NCI-H1417 treated with DMSO at 0.1 percent for 48 hours (cell line): ENCODE measurements at places on chromosomes 11 and 22.

GRCh38 chr11:23311986-23312940, 452.0 kb upstream of the CCDC179 start:
- DNase-seq = no peak

- no peak for DNase-seq
These were observed 130.6 kb downstream of the WNT11 start for GRCh38 chr11:76075716-76076115.

- no peak for DNase-seq
These were observed 60.7 kb downstream of the TTC17 start for GRCh38 chr11:43419460-43419859.

GRCh38 chr22:40791241-40791640, 27.9 kb downstream of the SLC25A17 start:
- no peak for DNase-seq

- DNase-seq = no peak
These were observed 55.9 kb downstream of the BTG4 start for GRCh38 chr11:111456086-111456858.

DNA sequence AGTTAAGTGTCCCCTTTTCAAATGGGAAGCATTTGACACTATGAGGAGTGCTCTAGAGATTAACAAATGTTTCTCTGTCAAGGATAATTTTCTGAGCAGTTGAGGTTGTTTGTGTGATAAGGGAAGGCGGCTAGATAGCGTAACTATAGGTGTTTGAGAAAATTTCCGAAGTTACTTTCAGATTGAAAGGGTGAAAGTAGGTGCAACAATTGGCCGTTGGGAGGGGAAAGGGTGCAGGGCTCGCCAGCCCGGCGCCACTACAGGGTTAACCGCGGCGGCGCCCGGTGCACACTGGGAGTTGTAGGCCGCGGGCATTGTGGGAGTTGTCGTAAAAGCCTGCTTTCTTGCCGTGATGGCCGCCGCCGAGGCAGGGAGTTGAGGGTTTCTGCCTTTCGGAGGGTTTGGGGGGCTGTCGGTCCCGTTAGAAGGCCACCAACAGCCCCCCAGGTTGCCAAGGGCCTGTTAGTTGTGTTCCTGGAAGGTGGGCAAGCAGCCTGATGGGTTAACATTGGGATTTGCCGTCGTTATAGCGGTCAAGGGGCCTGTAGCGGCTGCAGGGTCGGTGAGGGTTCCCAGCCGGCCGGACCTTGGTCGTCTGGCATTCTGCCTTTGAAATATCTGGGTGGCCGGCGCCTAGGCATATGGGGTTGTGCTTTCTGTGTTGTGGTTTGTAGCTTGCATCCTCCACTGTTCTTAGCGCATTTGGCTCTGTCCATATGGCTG, 36.5 kb upstream of the HSD17B12 start:
- peak; percentile 18 for DNase-seq

DNA sequence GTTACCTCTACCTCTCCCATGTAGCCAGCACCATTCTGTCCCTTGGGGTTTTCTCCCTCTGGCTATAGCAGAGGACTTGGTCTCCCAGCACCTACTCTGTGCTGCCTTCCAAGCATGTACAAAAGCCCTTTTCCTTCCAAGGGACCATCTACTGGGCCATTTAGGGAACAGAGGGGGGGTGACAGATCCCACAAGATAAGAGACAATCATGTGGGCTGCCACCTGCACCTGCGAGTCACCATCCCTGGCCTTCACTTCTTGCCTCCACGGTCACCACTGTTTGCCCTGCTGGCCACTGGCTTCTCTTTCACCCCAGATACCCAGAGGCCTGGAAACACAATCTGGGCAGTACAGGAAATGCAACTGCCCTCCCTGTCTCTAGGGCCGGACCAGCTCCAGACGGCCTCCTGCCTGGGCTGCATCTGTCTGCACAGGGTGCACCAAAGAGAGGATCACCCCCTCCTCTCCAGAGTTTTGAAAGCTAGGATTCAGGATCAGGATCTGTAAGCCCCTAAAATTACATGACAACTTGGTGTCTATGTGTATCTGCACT, 160.8 kb upstream of the NECTIN1 start:
- DNase-seq = no peak

- DNase-seq = no peak
These were observed 11.2 kb upstream of the MIAT start for GRCh38 chr22:26646158-26646557.

DNA sequence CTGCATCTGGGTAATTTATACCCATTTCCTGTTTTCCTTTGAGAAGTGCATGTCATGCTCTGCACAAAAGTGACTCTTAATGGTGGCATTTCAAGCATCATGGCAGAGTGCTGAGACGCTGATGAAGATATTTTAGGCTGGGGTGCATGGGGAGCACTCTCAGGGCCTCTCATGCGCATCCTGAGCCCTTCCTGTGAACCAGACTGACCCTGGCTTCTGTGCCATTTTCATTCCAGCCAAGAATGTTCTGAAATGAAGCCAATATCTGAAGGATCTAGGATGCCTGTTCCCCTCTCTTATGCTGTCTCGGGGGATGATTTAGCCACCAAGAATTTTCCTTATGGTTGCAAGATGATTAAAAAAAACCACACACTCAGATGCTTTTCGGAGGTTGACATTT, 61.5 kb downstream of the MIAT start:
- DNase-seq = no peak

DNA sequence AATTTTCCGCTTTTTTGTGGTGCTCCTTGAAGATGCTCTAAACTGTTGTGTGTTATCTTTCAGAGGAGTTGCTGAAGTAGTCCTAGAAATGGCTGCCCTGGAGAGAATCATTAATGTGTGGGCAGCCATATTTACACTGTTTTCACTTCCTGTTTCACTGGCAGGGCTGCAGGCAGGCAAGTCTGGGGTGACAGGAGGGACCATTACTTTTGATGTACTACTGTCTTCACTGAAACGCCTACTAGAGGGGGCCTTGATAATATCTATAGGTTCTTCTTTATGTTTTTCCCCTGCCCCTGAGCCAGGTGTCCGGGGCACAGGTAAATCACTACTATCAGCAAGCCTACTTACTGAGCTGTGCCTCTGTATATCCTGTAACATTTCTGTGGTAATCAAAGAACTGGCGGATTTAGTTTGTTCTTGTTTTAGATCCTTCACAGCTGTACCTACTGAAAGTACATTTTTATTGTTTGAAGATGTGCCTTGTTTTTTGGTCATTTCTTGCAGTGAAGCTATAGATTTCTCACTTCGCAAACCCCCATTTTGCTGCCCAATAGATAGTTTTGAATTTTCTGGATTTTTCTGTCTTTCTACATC, 39.7 kb downstream of the ACAT1 start:
- DNase-seq = no peak

- no peak for DNase-seq
These were observed 23.8 kb downstream of the TEF start for GRCh38 chr22:41405588-41405987.

- DNase-seq = no peak
These were observed 1.1 kb upstream of the LBHD1 start for GRCh38 chr11:62673196-62673525.

GRCh38 chr22:16932577-16932976, 75.4 kb downstream of the GAB4 start:
- DNase-seq = no peak

DNA sequence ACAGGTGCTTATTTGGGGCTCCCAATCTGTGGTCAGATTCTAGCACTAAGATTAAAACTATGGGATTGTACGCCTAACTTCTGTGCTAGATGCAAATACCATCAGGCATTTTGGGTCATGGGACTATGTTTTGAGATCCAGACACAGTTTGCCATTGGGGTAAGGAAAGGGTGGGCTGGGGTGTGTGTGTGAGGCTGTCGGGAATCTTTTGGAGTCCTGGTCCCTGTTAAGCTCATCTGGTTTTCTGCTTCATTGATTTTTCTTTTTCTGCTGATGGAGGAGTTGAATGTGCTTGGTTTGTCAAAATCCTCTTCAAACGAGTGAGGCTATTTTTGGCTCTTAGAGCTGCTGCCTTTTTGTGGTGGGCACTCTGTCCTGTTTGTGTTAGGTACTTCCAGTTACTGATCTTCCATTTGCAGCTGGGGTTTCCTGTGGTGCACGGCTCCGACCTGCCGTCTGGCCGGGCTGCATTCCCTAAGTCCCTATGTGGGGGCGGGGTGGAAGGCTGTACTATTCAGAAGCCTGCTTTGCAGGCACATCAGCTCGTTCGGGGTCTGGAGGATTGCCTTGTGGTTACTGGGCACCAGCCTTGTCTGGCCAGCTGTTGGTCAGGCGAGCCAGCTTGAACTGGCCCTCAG, 2.9 kb downstream of the BCR start:
- DNase-seq = no peak
